Heart right ventricle (tissue), 16 donors: ENCODE measurements at places on chromosomes 6 and 20. TPM values are rescaled to one million over a fixed set of nuclear protein-coding genes. Genes with fewer than 3 reads are reported as not detected.

DNA sequence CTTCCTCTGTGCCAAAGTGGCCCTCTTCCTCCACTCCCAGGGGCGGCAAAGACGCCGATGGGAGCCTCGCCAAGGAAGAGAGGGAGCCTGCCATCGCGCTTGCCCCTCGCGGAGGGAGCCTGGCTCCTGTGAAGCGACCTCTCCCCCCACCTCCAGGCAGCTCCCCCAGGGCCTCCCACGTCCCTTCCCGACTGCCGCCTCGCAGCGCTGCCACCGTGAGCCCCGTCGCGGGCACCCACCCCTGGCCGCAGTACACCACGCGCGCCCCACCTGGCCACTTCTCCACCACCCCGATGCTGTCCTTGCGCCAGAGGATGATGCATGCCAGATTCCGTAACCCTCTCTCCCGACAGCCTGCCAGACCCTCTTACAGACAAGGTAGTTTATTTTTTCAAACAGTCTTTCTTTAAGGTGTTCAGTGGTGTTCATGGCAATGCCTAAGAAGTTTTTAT lies 64.9 kb downstream of the FNDC1 start:
- DNase-seq, result no peak

DNA sequence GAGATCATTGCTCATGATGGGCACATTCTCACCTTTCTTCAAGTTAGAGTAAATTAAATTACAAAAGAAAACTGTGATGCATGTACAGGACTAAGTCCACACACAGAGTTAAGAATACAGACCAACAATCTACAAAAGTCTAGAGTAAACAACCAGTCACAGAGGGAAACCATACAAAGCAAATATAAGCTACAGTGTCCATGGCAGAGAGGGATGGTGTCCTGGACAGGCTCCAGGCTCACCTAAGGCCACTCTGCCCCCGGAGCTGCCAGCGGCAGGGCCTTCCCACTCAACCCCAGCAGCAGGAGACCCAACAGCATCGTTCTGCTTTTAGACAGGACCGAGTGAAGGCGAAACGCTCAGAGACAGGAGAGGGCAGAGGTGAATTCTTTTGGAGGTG lies 16.0 kb downstream of the PDE10A start:
- DNase-seq, result no peak

The CBLN4 gene
- not detected for total RNA-seq

DNA sequence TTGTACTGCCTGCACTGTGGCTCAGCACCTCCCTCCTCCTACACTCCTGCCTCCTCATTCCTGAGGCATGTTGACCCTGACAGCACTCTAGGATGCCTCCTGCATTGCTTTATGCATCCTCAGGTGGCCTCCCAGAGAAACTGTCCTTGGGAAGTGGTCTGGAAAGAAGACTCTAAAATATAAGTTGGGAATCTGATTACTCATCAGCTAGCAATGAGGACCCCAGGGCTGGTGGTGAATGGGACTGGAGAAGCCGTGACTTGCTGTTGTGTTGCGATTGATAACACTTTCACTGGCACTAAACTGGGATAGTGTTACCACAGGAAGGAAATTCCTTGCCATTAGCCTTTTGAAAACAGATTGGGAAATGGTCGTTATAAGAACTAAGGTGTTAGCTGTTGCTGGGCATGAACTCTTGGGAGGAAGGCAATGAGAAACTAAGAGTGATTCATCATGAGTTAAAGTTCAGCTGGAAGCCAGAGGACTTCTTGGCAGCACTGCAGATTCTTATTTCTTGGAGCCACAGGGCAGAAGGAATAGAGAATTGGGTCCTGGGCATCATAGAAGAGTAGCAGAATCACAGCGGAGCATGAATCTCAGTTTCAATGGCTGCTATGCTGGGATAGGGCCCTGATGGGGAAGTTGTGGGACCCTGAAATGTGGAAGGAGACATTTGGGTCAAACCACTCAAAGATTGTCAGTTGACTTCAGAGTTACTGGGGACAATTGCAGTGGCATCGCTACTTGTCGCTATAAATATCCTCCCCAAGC lies 10.1 kb upstream of the SIRPD start:
- no peak for DNase-seq

DNA sequence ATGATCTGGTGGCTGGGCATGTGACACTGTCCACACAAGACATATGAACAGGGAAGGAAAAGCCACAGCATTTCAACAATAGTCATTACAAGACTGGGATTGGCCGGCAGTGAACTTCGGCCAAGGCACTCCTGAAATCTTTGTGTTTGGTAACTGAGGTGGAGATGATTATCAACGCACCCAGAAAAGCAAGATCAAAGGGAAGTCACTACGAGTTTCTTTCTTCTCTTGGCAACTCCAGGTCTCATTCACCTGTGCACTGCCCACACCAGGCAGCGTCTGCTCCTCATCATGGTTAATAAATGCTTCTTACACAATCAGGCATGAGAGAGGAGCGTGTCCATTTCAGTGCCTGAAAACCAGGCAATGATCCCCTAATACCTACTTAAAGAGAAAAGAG lies 20.5 kb upstream of the FOXC1 start:
- DNase-seq, result no peak

The RNF182 gene
- total RNA-seq, result not detected

DNA sequence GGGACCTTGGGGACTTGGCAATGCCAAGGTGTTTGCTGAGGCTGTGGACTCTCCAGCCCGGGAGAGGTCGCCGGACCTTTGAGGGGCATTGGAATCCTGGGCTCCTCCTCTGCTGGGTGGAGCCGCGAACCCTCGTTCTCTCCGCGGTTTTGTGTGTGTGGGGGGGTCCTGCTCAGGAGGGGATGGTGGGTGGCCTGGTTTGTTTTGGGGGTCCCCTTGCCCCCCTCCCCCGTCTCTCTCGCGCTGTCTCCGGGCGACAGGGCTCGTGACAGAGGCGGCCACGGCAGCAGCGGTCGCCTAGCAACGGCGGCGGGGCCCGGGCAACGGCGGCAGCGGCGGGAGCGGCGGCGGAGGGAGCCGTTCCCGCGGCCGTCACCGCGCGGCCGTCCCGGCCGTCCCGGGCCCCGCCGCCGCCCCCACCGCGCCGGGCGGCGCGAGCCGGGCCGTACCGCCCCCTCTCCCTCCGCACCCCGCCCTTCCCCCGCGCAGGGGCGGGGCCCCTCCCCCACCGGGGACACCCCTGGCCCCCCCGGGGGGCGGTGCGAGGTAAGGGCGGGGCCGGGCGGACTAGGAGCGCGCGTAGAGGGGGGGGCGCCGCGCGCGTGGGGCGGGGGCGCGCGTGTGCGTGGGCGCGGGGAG lies 7.8 kb downstream of the SYNGAP1 start:
- DNase-seq, result peak; percentile 51

The HLA-F gene
- total RNA-seq, result 31.5 TPM

The ALDH8A1 gene
- not detected for total RNA-seq

- DNase-seq, result no peak
Measured at GRCh38 chr20:34251619-34252018, 10.4 kb downstream of the ASIP start.

The LAMA2 gene
- total RNA-seq, result 293 TPM

DNA sequence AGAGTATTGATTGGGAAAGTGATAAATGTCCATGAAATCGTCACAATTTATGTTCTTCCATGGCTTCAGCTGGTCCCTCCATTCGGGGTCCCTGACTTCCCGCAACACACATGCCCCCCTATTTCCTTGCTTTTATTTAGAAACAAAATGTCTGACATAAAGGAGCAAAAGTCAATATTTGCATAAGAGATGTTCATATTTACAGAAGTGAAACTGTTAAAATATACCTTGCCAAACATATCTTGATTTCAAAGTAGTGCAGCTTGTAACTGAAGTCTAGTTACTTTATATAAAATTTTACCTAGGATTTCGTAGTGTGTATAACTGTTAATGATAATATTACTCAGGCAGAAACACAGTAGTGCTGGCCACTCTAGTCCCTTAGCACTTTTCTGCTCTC lies 548.9 kb upstream of the ADGRB3 start:
- no peak for DNase-seq

The COL12A1 gene
- 27.0 TPM for total RNA-seq

- DNase-seq, result no peak
Measured at GRCh38 chr20:53586640-53587039, 7.0 kb downstream of the ZNF217 start.

DNA sequence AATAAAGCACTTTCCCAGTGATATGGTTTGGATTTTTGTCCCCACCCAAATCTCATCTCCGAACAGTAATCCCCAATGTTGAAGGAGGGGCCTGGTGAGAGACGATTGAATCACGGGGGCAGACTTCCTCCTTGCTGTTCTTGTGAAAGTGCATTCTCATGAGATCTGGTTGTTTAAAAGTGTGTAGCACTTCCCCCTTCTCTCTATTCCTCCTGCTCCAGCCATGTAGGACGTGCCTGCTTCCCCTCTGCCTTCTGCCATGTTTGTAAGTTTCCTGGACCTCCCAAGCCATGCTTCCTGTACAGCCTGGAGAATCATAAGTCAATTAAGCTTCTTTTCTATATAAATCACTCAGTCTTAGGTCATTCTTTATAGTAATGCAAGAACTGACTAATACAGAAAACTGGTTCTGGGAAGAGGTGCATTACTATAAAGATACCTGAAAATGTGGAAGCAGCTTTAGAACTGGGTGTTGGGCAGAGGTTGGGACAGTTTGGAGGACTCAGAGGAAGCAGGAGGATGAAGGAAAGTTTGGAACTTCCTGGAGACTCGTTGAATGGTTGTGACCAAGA lies 7.4 kb downstream of the EPM2A start:
- DNase-seq, result no peak

The SLCO4A1 gene
- 1.5 TPM for total RNA-seq

The TULP1 gene
- not detected for total RNA-seq

The ZNF292 gene
- total RNA-seq, result 30.2 TPM

The KIAA1755 gene
- 4.9 TPM for total RNA-seq
